ENCODE measurements at places on chromosomes 5 and 9.
A peak's percentile ranks its signal among the peaks of the same experiment; 100 is the strongest.

DNA sequence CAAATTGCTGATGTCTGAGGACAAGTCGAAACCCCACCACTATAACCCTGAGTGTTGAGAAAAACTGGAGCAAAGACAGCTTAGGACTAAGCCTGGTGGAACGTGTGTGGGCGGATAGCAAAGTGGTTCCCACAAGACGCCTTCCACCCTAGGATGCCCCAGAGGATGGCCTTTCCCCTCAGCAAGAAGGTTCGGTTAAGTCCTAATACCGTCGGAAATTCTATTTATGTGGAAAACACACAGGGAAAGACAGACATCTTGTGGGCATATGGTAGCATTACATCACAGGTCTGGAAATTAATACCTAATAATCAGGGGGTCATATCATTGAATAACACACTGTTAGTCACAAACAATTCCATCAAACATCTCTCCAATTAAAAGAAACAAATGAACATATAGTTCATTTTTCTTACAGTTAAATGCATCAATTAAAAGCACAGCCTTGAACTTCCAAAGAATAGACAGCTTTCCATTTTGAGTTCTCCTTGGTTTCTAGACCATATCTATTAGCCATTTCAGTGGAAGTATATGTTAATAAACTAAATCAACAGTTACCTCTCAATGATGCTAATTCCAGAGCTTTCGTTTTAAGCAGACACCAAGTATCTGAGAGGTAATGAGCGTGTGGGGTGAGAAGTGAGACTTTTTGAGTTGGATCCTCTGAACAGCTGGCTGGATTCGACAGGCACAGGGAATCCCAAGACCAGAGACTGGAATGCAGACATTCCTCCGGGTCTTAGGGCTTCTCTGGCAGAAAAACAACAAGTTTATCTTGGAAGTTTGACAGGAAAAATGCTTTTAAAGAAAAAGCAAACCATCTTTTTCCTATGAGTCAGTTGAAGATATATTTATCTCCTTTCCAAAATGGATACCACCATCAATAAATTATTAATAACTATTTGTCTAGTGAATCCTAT is 2.9 kb upstream of the ICE1 start:
- DNase-seq: peak; percentile 52

GRCh38 chr5:149656576-149657182 is 73.4 kb upstream of the PPARGC1B start:
- DNase-seq: no peak

DNA sequence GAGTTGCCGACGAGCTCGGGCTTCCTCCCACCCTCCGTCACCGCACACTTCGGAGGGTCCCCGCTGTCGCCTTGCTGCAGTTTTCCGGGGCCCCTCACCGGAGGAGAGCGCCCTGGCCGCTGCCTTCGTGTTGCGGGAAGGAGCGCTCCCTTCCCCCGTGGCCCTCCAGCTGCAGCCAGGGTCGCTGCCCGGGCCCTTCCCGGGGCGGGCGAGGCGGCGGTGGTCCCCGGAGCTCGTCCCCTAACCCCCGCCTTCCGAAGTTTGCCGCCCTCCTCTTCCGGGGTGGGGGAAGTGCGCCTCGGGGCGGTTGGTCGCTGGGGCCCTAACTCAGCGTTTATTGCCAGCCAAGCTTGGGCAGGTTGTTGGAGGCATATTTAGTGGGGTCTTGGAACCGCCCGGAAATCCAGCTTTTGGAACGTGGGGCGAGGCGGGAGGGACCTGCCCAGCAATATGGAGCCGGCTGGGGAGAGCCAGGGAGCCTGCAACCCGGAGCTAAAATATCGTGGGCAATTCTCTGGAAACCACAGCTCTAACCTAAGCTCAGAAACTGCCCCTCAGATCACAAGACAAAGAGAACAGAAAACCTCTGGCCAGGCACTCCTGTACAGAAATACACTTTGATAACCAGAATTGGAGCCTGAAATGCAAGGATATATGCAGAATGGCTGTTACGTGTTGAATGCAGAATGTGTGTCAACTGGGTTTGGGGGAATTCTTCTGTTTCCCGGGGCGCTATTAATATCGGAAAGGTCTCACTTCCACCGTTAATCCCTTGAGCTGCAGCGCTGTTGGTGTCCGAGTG is 890 bp downstream of the PIK3R1 start:
- DNase-seq: peak; percentile 41

DNA sequence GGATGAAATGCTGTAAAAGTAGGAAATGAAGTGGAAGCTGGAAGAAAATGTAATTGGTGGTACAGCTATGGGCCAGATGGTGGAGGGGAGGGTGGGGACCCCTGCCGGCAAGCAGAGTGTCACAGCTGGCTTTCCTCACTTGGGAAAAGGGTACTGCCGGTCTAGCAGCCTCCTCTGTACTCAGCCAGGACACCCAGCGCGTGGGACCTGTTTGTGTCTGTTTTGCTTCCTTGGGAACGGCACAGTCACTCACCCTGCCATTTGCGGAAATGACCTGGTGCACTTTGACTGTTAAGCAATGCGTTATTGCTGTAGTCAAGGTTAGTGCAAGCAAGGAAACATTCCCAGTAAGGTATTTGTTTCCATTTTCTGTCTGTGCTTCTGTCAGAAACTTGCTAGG is 10.1 kb downstream of the TMEM252 start:
- DNase-seq: peak; percentile 80

DNA sequence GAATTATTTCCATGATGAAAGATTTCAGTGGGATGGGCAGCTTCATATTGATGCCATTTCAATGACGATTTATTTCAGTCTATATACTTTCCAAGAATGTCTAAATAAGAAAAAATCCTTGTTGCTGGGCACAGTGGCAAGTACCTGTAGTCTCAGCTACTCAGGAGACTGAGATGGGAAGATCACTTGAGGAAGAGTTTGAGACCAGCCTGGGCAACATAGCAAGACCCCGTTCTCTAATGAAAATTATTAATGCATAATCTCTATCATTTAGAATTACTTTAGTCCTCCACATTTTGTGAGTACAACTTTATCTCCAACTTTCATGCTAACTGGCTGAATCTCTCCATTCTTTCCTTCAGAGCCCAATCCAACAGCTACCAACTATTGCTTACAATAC is 52.5 kb downstream of the PTBP3 start:
- DNase-seq: no peak

- no peak for DNase-seq
Observed at GRCh38 chr9:90724112-90724511, 77.5 kb upstream of the SYK start.

DNA sequence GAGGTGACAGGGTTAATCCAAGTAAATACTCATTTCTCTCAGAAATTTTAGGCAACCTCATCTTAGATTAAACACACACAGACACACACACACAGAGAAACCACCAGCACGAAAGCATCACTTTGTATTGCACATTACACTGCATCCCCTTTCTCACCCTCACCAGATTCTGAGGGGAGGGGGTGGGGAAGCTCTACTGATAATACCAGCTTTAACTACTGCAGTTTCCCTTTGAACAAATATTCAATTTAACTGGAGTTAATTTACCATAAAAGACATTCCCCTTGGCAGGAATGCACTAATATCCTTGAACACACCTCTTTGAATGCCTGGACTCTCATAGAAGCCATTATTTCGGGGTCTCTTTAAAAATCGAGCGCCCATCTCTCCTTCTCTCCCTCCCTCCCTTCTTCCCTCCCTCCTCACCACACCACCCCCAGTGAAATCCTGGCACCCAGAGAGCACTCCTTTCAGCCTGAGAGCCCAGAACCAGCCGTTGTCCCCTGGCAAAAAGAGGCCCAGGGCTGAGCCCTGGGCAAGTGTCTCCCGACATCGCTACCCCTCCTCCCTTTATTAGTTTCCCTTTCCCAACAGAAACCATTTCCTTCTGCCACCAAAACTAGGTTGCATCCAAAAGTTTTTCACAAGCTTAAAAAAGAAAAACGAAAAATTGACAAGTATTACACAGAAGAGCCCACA is 2.8 kb upstream of the NFIB start:
- no peak for DNase-seq

DNA sequence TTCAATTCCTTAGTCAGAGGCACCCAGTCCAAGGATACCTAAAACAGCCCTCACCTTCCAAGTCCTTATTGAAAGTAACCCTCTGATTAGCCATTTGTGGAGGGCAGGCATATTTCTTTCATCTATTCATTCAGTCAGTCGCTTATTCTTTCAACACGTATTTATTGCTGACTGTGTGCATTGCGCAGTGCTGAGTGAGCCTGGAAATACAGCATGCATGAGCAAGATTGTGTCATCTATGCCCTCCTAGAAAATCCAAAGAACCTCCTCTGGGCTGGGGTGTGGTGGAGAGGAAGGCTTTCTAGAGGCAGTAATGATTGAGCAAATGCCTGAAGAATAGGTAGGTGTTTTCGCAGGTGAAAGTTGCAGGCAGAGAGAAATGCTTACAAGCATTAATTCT is 8.5 kb upstream of the FEM1C start:
- no peak for DNase-seq

DNA sequence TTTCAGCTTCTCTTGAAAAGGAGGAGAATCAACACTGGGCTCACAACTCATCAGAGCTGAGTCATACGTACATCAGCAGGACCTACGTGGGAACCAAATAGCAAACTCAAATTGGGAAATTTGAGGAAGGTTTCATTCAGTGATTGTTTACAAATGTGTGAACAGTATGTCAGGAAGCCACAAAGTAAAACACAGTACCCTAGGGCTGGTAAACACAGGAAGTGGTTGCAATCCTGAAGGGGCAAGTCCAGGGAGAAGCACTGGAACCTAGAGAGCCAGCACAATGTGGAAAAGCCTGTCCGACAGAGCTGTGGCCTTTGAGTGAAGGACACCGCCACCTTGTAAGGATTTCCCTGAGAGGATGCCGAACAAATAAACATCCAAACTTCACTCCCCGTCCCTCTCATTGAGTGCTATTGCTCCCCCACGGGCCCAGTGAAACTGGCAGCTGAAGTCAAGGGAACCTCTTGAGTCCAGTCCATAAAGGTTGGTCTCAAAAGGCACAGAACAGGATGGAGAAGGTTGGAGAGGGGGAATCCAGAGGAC is 26.7 kb upstream of the RICTOR start:
- peak; percentile 89 for DNase-seq

GRCh38 chr9:129483415-129484351 is 137.2 kb downstream of the C9orf50 start:
- no peak for DNase-seq

- no peak for DNase-seq
Observed at GRCh38 chr5:96143450-96143849, 181.8 kb upstream of the ELL2 start.

GRCh38 chr9:130110166-130110565 is 56.5 kb downstream of the GPR107 start:
- no peak for DNase-seq

GRCh38 chr9:109535365-109535764 is 37.3 kb upstream of the PTPN3 start:
- DNase-seq: no peak

- DNase-seq: no peak
Observed at GRCh38 chr9:133234577-133235322, 25.7 kb upstream of the OBP2B start.

DNA sequence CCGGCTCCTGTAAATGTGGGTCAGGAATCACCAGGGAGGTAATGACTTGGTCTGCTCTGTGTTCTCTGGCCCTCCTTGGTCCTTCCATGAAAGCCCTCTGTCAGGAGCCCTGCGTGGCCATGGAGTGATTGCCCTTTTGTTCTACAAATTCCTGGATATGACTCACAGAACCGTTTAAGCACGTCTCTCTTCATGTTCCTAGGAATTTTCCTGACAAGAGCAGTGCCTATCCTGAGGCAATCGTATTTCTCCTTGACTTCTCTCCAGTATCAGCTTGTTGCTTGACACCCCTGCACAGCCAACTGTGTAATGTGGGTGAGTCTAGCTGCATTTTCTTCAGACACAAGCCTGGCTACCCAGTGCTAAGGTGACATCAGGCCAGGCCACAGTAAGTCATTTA is 274.3 kb upstream of the ZNF462 start:
- no peak for DNase-seq

DNA sequence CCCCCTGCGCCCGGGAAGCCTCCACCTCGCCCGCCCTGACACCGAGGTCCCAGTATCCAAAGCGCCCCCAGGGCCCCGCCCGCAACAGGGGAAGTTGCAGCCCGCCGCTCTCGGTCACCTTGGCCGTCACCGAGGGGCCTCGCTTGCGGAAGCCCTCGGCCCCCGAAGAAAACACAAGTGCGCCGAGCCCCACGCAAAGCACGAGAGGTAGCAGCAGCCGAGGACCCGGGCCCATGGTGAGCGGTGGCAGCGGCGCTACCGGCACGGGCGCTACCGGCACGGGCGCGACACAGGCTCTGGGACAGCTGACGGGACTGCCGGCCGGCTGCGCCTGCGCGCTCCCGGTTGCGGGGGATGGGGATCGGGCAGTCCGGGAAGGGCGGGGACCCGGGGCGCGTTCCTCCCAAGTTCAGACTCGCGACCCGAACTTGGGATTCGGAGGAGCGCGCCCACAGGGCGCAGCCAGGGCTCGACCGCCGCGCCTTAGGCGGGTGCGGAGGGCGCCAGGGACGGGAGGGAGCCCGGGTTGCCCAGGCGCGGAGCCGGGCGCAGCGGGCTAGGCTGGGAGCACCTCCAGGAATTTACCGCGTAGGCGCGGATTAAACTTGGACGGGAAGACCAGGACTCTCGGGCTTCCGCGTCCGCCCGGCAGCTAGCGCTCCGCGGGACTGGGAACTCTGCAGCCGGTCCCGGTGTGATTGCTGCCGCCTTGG is at the start of gene PPIC:
PPIC (minus strand) TSS at position 335 of the 713 bp plus-strand sequence; CDS start at position 235, 100 bp downstream.
- peak; percentile 50 for DNase-seq

GRCh38 chr5:94893412-94894135 is 275.1 kb downstream of the SLF1 start:
- no peak for DNase-seq
